ENCODE measurements at places on chromosomes 16 and 17.

- peak; percentile 66 for DNase-seq
Observed at GRCh38 chr16:75053791-75054555, 55.1 kb downstream of the ZNRF1 start.

DNA sequence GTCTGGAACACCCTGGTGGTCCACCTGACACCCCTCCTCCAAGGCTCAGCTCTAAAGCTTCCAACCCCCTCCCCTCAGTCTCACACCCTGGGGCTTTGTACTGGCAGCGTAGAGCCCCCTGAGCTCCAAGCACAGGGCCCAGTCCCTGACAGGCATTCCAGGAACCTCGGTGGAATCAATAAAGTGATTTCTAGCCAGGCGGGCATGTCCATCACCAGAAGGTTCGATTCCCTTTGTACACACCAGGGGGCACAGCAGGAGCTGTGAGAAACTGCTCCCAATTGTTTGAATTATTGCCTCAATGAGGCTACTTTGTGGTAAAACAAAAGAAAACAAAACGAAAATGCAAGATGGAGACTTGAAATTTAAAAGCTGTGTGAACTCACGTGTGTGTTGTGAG, 51.8 kb downstream of the SMPD3 start:
- DNase-seq, result no peak

- DNase-seq, result no peak
Observed at GRCh38 chr17:81483862-81484194, 28.8 kb downstream of the ACTG1 start.

- no peak for DNase-seq
Observed at GRCh38 chr17:81522491-81523401, 5.4 kb upstream of the FSCN2 start.

DNA sequence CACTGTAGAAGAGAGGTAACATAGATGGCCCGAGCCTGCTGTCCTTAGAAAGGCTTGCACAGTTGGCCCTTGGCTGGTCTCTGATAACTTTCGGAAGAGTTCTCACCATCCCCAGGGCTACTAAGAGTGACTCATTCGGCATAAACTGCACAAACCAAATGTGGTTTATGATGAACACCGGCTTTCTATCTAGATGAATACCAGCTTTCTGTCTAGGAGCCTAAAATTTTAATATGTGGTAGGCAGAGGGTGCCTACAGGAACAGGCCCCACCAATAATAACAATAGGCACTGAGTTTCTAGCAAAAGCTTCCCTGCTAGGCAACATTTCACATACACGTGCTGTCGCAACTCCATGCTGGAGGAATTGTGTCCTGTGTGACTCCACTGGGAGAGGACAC, 15.4 kb downstream of the CNOT1 start:
- no peak for DNase-seq

Data from dorsolateral prefrontal cortex (tissue), 122 donors.